ENCODE measurements at places on chromosomes 11 and 22.

- no peak for DNase-seq
Observed at GRCh38 chr11:133227632-133228111, 304.6 kb downstream of the OPCML start.

GRCh38 chr11:31997955-31998354 is 92.9 kb upstream of the RCN1 start:
- DNase-seq, result no peak

- DNase-seq, result no peak
Observed at GRCh38 chr11:25441421-25441820, 890.5 kb upstream of the ANO3 start.

GRCh38 chr11:19216709-19217374 is 15.1 kb upstream of the CSRP3 start:
- no peak for DNase-seq

- peak; percentile 31 for DNase-seq
Observed at GRCh38 chr11:33040033-33040861, 875 bp downstream of the TCP11L1 start.

DNA sequence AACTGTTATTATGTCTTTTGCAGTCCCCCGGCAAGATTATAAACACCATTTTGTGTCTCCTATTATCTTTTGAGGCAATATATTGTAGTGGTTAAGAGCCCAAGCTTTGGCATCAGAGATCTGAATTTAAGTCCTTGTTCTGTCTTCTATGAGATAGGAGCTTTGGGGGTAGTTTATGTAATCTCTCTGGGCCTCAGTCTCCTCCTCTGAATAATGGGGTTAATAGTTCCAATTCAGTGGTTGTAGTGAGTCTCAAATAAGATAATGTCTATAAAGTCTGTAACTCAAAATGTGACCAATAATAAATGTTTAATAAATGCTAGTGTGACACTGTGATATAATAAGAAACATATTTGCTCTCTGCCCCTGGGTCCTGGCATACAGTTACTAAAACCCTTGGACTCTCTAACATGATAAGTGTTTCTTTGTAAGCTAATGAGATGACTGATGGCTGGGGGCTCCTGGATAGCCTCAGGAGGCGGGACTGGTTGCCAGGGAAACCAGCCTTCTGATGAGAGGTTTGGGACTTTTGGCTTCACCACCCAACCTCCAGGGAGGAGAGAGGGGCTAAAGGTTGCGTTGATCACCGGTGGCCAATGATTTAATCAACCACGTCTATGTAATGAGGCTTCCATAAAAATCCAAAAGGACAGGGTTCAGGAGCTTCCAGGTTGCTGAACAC is 183.4 kb upstream of the MTMR2 start:
- DNase-seq, result no peak

GRCh38 chr22:40997520-40997919 is 46.3 kb downstream of the RBX1 start:
- no peak for DNase-seq

DNA sequence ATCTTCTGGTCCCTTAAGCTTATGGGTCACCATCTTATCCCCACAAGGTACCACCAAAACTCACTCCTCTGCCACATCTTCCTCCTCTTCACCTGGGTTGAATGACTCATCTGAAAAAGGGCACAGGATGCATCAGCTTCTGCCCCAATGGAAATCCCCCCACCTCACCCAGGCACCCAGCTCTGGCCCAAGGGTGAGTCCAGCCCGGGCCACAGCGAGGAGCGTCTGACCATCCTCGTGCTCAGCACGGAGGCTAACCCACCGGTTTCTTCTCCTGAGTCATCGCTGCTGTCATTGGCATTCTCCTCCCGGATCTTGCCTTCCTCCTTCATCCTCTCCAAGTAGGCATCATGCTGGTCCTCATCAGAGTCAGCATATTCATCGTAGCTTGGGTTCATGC is 5.3 kb upstream of the TNKS1BP1 start:
- no peak for DNase-seq

DNA sequence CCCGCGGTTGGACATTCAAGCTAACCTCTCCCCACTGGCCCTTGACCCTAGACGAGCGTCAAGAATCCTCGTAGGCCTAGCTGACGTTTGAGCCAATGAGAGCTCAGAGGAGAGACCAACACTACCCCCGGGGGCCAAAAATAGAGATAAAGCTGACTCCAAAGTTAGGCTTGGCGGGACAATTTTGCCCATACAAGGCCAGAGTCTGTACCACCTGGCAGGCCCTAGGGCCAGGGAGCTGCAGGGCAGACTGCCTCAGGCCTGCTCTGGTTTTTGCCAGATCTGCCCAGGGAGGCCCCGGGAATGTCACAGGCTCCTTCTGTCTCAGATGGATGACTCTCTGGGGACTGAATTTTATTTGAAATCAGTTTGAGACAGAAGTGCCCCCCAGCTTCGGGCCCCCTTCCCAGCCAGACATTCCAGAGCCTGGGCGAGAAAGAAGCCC is 40.8 kb upstream of the ACCSL start:
- DNase-seq, result no peak

DNA sequence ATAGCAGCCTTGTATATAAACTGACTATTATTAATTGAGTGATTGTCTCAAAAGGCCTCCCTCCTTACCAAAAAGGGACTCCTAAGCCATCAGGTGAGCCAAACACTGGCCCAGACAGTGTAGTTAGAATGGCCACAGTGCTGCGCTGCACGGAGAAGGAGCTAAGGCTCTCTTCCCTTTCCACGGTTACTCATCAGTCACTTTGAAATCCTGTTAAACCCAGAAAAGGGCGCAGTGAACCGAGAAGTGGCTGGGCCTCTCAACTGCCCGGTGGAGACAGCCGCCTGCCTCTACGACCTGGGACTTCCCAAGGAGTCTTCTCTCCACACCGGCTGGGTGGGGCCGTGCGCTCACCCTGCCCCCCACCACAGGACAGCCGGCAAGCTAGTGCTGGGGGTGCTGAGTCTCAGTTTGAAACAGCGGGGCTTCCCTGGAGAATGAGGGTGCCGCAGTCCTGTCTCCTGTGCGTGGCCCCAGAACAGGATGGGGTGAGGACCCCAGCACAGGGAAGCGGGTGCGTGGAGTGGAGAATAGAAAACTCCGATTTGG is 1.3 kb downstream of the MYH9 start:
- no peak for DNase-seq

- DNase-seq, result no peak
Observed at GRCh38 chr22:27336151-27337090, 465.1 kb downstream of the MN1 start.

- no peak for DNase-seq
Observed at GRCh38 chr22:26667140-26667539, 9.8 kb downstream of the MIAT start.

GRCh38 chr11:131691181-131692041 is 321.0 kb downstream of the NTM start:
- peak; percentile 86 for DNase-seq

DNA sequence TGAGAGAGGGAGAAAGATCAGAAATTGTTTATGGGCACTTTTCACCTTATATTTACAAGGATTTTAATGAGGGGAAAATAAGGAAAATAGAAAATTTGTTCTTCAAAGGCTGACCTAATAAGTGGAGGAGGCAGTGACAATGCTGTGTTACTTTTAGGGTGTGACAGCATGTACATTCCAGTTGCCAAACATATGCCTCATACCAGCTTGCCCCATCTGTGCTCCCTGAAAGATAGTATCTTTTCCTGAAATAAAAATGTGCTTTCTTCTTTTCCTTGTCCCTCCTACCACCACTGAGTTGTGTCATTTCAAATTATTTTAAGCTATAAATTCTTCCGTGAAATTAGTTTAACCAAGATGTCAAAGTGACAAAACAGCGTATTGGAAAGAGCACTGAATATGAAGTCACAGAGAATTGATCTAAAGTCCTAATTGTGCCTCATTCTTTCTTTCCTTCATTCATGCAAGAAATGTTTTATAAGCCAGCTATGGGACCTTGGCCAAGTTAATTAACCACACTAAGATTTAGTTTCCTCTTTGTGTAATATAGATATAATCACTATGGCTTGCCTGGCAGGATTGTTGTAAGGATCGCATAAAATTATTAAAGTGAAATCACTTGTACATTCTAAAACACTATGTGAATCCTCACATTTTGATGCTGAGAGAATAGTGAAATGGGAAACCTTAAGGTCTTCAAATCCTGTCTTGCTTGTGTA is 1307.5 kb upstream of the TENM4 start:
- DNase-seq, result no peak

GRCh38 chr11:70140711-70141485 is 62.2 kb upstream of the FADD start:
- no peak for DNase-seq

DNA sequence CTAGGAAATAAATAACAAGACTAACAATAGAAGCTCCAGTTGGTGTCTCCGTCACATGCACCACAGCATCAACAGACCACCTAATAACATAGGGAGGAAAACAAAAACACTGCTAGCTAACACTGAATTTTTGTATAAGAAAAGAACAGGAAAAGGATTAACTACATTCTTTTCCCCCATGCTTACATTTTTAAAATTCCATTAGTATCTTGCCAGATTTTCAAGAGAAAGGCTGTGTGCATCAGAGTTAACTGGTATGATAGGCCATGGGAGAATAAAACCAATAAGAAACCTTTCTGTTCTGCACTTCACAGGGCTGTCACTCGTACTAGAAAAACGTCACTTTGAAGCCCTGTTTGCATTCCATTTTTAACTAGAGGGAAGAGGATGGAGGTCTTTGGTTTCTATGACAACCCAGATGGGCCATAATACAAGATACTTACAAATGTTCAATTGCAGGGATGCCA is 79.0 kb downstream of the LARGE2 start:
- DNase-seq, result peak; percentile 33

DNA sequence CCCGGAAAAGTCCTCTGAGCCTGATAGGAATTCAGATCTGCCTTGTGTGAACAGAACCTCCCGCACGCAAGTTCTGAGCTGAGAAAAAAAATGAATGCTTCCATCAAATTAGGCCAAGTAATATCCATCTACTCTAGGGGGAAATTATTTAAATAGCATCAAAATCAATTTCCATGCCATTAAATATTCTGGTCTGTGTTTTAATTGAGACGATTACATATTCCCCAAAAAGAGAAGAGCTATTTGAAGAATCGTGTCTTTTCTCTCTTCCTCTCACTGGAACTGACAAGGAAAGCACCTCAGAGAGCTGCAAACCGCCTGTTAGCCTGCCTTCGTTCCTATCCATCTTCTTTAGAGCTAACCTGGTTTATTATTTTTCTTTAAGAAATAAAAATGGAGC is 96.0 kb downstream of the SEZ6L start:
- no peak for DNase-seq

GRCh38 chr11:45806937-45807791 is 2.2 kb downstream of the SLC35C1 start:
- DNase-seq, result no peak

DNA sequence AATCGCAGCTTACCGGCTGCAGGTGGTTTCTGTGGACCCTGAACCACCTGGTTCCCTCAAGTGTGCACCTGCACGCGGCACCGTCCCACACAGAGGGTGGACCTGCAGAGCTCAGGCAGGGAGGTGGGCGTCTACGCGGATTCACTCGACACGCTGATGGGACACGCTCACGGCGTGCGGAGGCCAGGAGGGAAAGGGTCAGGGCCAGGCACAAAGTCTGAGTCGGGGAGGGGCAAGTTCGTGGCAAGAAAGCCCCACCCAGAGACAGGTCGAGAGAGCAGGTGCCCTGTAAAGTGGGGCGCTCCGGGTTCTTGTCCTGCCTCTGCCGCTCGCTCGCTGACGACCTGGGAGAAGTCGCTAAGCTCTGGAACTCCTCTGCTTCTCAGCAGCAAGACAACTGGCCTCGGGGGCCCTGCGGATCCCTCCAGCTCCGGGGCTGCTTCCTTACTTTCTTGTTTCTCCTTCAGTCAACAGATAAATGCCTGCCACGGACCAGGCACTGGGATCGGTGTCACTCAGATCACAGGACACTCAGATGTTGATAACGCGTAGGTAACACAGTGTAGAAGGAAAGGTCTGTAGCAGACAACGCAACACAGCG is 72.4 kb upstream of the NUP50 start:
- no peak for DNase-seq

GRCh38 chr11:108199446-108200321 is 22.8 kb downstream of the NPAT start:
- DNase-seq, result peak; percentile 29

- DNase-seq, result no peak
Observed at GRCh38 chr11:1478544-1478943, 8.0 kb downstream of the MOB2 start.

- peak; percentile 75 for DNase-seq
Observed at GRCh38 chr22:19663286-19663815, 51.0 kb upstream of the SEPTIN5 start.

DNA sequence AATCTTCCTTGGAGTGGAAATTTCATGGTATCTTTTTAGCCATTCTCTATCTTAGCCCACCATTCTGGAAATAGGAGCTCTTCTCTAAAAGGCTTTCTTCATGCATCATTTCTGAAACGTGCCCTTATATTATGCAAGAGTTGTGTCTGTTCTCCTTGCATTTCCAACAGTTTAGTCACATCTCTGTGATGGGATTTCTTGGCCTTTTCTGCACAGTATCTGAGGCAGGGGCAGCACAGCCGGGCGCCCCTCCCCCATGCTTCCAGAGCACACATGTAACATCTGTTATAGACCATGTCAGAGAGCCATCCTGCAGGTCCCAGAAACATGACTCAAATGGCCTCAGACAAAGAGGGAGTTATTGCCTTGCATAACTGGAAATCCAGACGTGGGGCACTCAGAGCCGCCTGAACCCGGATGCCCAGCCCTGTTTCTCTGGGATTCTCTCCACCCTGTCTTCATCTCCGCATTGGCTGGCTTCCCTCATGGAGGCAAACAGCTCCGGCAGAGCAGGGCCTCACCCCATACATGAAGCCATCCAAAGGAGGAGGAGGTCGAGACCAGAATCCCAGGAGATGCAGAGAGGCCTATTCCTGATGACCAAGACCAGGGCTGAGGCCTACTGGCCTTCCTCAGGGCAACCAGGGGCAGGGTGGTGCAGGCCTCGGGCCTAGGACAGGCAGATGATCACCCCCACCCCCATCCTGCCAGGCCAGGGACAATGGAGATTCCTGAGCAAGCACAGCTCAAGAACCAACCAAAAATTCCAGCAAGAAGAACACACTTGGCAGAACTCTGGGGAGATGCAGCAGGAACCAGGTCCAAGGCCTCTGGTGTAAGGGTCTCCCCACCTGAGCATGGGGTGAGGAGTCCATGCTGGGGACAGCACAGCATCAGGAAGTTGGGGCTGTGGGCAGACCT is 61.3 kb downstream of the IGLL5 start:
- DNase-seq, result no peak

DNA sequence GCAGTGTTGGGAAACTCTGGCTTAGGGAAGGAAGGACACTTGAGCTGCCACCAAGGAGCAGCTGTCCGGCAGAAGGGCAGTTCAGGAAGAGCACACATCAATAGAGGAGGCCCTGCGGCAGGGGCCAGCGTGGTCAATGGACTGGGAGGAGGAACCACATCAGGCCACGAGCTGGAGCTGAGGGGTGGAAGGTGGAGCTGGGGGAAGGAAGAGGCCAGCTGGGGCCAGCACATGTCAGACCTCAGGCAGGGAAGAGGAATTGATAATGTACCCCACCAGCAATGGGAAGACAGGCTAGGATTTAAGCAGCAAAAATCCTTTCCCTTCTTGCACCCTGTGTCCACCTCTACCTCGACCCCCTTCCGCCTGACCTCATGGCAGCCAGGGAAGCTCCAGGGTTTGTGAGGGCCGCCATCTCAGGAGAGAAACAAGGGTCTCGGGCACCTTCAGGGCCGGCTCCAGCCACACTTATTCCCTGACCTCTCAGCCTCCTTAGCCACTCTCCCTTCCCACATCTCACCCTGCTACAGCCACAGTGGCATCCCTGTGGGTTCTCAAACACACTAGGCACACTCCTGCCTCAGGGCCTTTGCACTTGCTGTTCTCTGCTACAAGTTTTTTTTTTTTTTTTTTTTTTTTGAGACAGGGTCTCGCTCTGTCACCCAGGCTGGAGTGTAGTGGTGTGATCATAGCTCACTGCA is 157.8 kb upstream of the GRK3 start:
- DNase-seq, result no peak

- no peak for DNase-seq
Observed at GRCh38 chr11:1852877-1853276, at the start of gene LSP1. LSP1 (plus strand) TSS chr11:1853084; CDS start chr11:1853145, 61 bp downstream.

Data from AG08396 (cell line).